ENCODE measurements at places on chromosomes 13 and 19.

DNA sequence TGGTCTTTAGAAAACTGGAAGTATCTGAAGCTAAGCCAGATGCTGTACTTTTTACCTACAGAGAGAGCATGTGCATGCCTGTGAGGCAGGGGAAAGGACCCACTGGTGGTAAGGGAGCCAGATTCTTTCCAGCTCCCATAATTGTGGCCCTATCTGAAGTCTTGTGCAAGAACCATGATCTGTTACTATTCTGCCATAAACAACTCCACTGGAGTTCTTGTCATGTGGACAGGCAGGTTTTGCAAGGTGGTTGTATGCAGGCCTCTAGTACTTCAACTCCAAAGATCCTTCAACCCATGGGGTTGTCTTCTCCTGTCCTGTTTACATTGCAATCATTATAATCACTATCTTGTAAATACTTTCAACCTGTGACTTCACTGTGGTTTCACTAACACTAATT is 14.1 kb downstream of the PROSER1 start:
- no peak for DNase-seq

DNA sequence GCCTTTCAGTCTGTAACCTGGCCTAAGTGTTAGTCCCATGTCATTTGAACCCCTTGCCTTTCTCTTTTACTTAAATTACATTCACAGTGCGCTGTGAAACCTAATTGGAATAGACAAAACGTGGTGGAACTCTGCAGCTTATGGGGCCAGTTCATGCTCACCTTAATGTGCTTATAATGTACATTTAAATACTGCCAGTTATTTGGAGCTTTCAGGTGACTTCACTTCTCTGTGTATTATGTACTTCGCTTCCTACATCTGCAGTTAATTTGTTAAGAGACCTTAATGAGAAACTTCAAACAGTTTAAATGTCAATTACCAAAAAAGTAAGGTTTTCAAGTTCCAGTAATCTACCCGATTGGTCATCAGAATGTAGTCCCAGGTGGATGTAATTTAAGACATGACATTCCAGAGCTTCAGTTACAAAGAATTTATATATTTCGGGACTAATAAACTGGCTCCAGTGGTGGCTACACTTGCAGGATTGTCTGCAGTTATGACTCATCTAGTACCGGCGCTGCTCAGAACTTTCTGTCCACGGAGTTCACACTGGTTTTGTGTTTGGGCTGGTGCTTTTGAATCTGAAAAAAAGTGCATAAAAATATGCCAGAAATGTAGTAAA is 125.3 kb downstream of the TM9SF2 start:
- DNase-seq = no peak

DNA sequence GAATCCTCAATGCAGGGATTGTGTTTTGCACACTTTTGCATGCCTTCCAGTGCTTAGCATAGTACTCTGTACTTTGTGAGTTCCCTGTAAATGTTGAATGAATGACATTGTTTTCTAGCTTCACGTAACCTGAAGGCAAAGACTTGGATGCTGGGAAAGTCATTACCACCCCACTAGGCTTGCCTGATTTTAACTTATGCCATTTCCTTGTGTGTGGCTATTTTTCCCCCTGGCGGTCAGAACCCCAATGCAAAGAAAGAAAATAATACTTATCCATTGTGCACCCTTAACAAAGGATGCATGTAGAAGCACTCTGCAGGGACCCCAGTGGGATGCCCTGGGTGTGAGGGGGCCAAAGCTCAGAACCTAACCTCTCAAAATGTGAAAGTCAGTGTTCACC is 1.2 kb upstream of the ENOX1 start:
- DNase-seq = no peak

- DNase-seq = peak; percentile 59
Measured at GRCh38 chr19:14563989-14564651, 7.7 kb downstream of the NDUFB7 start.

- no peak for DNase-seq
Measured at GRCh38 chr19:51128227-51128626, 3.5 kb downstream of the SIGLEC9 start.

DNA sequence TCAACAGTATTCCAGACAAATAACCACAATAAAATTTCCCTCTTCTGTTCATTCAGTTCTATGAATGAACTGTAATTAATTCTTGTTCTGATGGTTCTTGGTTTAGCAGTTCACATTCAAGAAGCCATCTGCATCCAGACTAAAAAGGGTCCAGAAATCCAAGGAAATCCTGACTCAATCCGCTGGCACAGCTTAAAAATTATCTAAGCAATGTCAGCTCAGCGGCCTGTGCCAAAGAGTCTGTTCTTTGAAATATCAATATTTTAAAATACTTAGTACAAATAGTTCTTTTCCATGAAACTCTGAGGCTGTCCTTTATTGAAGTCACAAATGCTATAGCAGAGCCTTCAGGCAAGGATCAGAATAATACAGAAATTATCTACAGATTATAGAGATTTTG is 57.2 kb downstream of the DHRS12 start:
- no peak for DNase-seq

- DNase-seq = no peak
Measured at GRCh38 chr19:56189785-56190184, 7.8 kb downstream of the ZSCAN5B start.

DNA sequence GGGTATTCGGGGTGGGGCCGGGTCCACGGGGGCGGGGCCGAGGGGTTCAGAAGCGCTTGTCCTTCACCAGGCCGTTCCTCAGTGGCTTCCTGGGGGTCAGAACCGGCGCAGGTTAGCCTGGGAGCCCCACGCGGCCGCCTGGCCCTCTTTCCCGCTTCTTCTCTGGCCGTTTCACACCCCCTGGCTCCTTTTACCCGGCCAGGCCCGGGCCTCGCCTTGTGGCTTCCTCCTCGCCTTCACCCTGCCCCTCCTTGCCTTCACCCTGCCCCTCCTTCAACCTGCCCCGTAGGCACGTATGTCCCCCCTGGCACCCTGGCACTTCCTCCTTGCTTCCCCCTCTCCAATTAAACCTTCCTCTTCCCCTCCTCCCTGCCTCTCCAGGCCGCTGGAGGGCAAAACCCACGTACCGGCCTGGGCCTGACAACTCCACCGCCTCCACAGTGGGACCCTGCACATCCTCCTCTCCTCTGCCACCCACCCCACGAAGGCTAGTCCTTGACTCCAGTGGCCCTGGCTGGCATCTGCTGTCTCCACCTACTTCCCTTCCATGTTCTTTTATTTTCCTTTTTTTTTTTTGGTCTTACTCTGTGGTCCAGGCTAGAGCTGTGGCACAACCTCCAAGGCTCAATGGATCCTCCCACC is 25.3 kb downstream of the CERS1 start:
- DNase-seq = no peak

DNA sequence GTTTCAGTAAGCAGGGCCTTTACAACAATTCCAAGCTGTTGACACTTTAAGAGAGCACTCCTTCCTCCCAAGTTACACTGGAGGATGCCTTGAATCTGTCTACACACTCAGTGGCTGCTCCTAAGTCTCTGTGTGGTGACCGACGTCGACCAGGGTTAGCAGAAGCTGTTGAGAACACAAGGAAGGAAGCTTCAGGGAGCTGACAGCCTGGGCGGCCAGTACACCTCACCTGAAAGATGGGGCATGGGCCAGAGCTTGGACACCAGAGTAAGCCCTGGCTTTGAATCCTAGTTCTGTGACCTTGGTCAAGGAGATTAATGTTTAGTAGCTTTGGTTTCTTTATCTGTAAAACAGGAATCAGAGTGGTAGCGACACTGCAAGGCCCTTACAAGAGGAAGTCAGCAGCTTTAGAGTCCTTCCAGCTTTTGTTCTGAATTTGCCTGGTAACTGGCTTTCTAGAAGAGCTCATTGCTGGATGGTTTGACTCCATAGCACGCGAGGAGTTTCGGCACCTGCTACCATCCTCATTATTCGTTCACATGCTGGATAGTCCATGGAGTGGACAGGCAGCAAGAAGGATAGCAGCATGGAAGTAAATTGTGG is 214.2 kb downstream of the FGF9 start:
- no peak for DNase-seq

- DNase-seq = no peak
Measured at GRCh38 chr19:28831462-28831861, 381.5 kb downstream of the UQCRFS1 start.

- DNase-seq = no peak
Measured at GRCh38 chr19:33212436-33213172, 13.0 kb downstream of the SLC7A10 start.

DNA sequence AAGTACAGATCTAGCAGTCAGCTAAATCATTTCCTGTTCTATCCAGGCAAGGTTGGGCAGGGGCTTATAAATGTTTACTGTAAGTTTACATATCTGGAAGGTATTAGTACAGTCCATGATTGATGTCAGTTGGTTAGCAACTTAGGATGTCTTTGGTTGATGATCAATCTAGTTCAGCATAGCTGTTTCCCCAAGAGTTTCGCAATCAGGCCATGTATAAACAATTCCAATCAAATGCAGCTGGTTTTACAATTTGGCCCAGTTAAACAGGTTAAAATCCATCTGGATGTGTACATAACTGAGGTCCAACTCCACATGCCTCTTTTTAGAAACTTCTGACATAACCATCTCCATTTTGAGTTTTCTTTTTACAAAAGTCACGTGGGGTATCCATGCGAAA is 6.9 kb downstream of the ZNF221 start:
- DNase-seq = no peak

DNA sequence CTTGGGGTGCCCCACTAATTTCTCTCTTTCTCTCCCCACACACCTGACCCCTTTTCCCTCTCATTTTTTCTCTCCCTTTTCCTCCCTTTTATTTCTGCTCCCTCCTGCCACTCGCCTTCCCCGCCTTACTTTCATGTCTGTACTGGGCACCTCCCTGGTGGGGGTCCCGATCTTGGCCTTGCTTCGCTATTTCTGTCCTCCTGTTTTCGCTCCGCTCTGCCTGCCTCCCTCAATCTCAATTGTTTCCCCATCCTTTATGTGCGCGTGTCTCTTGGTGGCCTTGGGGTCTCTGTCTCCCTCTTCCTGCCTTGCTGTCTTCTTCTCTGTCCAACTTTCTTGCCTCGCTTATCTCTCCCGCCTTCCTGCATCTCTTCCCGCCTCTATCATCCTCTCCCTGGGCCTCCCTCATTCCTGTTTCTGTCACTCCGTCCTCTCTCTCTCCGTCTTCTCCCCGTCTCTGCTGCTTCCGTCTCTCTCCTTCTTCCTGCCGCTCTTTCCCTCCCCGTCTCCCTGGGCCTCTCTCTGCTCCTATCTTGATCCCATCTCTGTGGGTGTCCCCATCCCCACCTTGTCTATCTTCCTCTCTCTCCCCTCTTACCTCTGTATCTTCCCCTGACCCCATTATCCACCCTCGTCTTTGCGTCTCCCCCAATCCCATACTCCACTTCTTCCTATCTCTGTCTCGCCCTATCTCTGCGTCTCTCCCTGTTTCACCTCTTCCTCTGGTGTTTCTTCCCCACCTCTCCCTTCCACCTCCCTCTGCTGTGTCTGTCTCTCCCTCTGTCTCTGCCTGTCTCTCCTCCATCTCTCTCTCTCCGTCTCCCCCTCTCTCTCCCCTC is 4.0 kb downstream of the GRIN2D start:
- DNase-seq = no peak

DNA sequence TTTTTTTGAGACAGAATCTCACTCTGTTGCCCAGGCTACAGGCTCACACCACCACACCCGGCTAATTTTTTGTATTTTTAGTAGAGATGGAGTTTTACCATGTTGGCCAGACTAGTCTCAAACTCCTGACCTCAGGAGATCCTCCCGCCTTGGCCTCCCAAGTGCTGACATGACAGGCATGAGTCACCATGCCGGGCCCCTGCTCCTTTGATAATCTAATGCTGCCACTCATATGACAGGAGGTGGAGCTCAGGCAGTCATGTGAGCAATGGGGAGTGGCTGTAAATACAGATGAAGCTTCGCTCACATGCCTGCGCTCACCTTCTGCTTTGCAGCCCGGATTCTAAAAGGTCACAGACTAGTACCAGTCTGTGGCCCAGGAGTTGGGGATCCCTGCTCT is 25.1 kb downstream of the ARHGEF18 start:
- DNase-seq = no peak

GRCh38 chr13:78680115-78680561 is 21.2 kb upstream of the OBI1 start:
- no peak for DNase-seq

DNA sequence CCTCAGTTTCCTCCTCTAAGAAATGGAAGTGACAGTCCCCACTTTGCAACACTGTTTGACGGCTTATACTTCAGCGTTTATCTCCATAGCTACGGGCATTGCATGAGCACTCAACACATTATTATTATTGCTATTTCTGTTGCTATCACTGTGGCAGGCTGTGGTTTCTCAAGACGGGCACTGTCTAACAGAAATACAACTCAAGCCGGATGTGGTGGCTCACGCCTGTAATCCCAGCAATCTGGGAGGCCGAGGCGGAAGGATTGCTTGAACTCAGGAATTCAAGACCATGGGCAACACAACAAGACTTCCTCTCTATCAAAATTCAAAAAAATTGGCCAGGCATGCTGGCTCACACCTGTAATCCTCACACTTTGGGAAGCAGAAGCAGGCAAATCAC is 4.9 kb upstream of the ZSWIM4 start:
- peak; percentile 76 for DNase-seq

DNA sequence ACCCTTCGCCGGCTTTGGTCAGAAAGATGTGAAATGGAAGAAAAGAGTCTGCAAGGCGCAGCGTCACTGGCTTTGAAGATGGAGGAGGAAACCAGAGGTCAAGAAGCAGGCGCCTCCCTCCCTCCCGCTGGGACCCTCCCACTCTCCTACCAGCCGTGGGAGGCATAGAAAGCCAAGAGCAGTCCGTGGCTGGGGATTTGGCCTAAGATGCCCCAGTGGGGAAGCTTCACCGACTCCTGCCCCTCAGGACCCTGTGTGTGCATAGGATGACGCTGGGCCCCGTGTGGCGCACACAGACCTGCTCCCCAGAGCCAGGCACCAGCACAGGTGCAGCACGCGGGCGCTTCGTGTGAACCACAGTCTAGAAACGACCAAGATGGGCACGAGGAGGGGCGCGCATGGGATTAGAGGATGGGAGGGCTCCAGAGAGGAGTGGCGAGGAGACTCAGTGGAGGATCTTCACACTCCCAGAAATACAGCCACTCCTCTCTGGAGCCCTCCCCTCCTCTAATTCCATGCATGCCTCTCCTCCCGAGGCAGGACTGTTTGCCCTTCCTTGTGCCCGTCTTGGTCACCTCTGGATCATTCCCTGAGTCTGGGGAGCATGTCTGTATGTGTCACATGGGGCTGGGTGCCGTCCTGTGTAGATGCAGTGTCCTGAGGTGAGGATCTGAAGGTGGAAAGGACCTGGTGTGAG is 194.3 kb downstream of the TEX29 start:
- no peak for DNase-seq

DNA sequence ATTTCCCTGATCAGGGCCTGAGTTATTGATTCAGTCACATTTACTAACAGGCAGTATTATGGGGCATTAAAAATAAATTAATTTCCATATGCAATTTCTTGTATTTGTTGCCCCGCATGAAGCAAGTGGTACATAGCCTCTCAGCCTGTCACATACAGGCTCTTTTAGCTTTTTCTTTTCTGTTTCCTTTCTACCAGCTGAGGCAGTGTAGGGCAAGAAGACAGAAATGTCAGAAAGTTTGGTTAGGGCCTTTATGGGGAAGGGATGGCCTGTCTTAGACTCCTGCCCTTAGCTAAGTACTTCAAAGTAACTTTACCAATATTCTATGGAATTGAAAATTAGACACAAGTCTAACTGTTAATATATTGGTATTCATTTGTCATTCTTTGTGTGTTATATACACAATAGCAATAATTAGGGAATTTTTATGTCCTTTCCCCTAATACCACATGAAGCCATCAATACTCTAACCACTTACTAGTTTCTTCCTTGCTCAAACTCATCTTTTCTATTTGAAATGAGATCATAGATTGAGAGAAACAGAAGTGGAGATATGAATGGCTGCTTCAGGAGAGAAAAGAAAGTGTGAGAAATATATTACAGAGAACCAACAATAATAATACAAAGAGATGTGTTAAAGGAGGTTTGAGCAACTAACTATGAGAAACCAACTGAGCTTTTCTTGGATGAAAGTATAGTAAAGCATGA is 669.6 kb downstream of the PCDH17 start:
- DNase-seq = no peak
